ENCODE measurements at places on chromosomes 13 and 19.

GRCh38 chr19:56507446-56508289, at the start of gene ZNF471:
ZNF471 (plus strand) TSS chr19:56507855; CDS start chr19:56511572, 3,717 bp downstream.
- DNase-seq: peak; percentile 89

DNA sequence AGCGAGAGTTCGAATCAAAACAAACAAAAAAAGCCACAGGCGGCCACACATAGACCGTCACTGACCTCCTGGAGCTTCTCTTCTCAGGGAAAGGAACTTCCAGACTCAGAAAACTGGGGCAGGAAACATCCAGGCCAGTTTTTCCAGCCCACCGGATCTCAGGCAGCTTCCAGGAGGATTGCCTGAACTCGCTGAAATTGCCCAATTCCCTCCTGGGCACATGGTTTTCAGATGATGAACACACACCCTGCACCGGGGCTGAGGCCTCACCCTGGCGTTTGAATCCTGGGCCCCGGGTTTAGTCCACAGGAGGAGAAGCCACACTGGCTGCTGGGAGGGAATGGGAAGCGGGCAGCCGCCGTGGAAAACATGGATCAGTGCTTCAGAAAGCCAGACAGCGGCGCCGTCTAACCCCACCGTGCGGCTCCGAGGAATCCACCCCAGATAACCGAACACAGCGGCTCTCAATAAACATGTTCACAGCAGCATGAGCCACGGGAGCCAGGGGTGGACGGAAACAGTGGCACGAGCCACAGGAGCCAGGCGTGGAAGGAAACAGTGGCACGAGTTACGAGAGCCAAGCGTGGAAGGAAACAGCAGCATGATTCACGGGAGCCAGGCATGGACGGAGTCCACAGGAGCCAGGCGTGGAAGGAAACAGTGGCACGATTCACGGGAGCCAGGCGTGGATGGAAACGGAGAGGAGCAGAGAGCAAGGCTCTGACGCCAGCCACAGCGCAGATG, 18.2 kb upstream of the PTBP1 start:
- DNase-seq: peak; percentile 92

GRCh38 chr13:28451482-28452217, 43.3 kb downstream of the FLT1 start:
- peak; percentile 2 for DNase-seq

DNA sequence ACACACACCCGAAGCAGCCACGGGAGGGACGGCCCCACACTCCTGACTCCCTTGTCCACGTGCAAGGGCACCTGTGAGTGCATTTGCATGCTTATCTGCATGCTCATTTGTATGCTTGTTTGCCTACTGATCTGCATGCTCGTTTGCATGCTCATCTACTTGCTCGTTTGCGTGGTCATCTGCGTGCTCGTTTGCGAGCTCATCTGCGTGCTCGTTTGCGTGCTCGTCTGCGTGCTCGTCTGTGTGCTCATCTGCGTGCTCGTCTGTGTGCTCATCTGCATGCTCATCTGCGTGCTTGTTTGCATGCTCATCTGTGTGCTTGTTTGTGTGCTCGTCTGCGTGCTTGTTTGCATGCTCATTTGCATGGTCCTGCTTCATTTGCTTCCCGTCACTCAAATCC, 23.8 kb downstream of the SHC2 start:
- no peak for DNase-seq

GRCh38 chr13:56586976-56587375, 553.7 kb upstream of the PRR20A start:
- DNase-seq: no peak

- no peak for DNase-seq
Measured at GRCh38 chr13:64470751-64471150, 2759.4 kb downstream of the PCDH9 start.

DNA sequence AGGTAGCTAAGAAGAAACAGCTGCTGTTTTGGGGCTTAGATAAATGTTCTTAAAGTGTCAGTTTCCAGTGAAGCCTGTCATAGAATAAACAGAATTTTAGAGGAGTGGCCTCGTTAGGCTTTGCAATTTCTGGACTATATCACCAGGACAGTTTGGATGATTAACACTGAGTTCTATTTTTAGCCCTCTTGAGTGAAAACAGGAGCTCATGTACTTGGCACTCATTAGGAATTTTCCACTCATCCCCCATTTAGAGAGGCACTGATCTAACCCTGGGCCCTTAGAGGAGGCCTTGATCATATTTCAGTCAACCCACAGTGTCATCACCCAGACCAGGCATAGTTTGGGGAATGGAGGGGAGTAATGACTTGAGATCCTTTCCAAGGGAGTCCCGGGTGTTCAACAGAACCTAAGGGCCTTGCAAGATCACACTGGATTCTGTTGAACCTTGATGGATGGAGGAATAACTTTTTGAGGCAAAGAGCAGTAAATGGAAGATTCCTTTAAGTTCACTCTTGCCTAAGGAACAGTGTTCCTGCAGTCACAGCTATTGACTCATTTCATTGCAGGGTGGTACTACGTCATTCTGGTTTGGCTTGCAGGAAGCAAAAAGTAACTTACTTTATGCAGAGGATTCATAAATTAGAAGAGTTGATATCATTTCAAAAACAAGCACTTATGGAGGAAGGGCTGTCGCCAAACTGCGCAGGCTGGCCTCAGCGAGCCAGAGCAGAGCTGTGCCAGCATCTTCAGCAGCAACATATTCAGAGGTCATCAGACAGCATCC, 160.2 kb downstream of the SLC7A1 start:
- peak; percentile 67 for DNase-seq

DNA sequence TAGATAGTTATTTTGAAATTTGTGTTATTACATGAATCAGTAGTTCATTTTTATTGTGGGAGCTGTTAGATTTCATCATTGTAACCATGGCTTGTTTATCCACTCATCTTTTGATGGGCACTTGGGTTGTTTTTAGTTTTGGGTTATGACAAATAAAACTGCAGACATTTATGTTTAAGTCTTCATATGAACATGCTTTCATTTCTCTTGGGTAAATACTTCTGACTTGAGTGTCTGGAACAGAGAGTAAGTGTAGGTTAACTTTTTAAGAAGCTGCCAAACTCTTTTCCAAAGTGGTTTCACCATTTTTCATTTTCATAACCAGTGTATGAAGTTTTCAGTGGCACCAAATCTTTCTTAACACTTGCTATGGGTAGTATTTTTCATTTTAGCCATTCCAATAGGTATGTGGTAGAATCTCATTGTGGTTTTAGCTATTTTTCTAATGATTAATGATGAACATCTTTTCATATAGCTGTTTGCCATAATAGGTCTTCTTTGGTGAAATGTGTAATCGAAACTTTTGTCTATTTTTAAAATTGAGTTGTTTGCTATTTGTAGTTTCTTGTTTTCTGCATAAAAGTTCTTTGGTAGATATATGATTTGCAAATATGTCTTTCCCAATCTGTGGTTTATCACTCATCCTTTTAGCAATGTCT, 17.9 kb downstream of the SLAIN1 start:
- DNase-seq: no peak

- DNase-seq: peak; percentile 91
Measured at GRCh38 chr19:50896591-50897190, 14.5 kb downstream of the KLK4 start.

DNA sequence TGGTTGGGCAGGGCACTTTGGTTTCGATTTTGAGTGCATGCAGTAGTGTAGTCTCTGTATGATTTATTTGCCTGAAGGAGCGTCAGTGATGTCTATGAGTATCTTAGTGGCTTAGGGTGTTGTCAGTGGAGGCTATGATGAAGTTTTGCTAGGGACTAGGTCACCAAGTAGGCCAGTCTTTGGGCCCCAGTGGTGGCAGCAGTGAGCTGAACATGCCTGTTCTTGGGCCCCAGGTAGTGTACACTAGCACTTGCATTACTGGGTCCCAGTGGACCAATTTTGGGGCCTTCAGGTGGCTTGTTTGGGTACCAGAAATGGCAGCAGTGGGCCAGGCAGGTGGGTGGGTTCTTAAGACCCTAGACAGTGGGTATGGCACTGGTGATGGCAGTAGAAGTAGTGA, 598.7 kb upstream of the SPRY2 start:
- DNase-seq: no peak

GRCh38 chr19:4647676-4648644, 8.6 kb downstream of the TNFAIP8L1 start:
- DNase-seq: no peak

DNA sequence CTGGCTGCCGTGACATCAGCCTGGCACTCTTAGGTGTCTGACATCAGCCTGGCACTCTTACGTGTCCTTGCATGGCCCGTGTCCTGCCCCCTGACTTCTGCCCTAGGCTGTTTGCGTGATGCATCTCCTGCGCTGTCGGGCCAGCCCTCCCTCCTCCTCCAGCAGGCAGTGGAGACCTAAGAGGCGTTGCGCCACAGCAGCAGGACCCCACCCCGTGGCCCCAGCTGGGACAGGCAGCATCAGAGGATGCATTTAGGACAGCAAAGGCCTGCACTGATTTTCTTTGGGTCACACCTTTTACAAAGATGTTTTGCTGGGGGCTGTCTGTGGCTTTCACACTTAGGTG, 65.3 kb downstream of the GPR12 start:
- DNase-seq: no peak

- DNase-seq: no peak
Measured at GRCh38 chr13:50893211-50893852, 16.3 kb upstream of the RNASEH2B start.

- DNase-seq: no peak
Measured at GRCh38 chr19:1172353-1173158, 1.5 kb downstream of the SBNO2 start.

DNA sequence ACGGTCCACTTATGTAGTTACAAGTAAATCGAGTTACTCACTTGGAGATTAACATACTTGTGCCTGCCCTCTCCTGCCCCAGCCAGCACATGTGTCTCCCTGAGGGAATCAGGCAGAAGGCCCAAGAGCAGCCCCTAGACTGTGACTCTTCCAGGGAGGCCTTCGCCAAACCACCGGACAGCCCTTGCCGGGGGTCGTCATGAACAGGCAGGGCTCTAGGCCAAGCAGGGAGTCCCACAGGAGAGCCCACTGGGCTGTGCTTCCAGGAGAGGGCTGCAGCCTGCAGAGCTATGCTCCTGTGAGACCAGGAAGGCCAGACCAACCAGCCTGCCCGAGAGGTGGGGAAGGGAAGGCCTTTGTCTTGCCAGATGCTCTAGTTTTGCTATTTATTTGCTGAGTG, 283.3 kb downstream of the FOXO1 start:
- DNase-seq: peak; percentile 80

- no peak for DNase-seq
Measured at GRCh38 chr13:58989556-58989955, 1174.2 kb downstream of the DIAPH3 start.

DNA sequence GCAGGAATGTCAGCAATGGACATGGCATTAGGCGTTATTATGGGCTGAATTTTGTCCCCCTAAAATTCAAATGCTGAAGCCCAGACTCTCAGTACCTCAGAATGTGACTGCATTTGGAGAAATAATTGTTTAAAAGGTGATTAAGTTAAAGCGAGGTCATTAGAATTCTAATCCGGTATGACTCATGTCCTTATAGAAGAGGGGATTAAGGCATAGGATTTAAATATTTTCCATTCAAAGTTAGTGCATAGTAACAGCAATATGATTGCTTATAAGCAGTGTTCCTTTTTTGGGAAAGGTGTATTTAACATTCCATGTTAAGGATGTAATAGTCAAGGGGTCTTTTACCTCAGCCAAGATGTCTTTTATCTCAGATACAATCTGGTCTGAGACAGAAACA, 95.5 kb downstream of the NHLRC3 start:
- no peak for DNase-seq

DNA sequence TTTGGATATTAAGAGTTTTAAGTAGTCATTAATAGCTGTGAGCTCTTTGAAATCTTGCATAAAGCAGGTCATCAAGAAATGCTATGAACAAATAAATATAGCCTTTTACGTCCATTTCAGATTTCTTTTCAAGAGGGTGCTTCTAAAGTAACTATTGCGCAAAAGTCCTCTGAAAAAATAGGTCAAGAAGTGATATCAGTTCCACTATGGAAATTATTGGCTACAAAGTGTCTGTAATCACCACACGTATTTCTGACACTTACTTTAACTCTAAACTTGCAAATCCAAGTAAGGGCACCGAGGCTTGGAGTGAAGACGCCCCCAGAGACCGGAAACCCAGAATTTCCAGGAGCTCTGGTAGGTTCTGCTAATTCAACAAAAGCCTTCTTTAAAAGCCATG, 44.9 kb upstream of the STARD13 start:
- DNase-seq: no peak

- peak; percentile 16 for DNase-seq
Measured at GRCh38 chr19:38949580-38950367, 19.0 kb downstream of the MRPS12 start.

DNA sequence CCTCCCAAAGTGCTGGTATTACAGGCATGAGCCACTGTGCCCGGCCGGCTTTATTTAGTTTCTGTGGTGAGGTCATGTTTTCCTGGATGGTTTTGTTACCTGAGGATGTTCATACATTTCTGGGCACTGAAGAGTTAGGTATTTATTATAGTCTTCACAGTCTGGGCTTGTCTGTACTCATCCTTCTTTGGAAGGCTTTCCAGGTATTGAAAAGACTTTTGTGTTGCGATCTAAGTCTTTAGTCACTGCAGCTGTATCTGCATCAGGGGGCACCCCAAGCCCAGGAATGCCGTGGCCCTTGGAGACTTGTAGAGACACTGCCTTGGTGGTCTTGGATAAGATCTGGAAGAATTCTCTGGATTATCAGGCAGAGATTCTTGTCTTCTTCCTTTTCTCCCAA, 12.8 kb downstream of the BLOC1S3 start:
- DNase-seq: peak; percentile 92

- peak; percentile 87 for DNase-seq
Measured at GRCh38 chr13:43333176-43333575, 309.8 kb downstream of the DNAJC15 start.

DNA sequence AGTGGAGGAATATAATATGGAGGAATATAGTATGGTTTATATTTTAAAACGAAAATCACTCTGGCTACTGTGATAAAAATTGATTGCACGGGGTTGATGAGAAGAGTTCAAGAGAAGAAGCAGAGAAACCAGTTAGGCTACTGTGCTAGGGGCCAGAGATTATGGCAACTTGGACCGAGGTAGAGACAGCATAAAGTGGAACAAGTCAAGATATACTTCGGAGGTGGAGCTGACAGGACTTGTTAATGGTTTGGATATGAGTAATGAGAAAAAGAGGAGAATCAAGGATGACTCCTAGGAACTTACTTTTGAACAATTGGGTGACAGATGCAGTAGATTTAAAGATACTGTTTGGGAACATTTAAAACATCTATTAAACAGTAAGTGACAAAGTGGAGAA, 6.6 kb upstream of the WDFY2 start:
- DNase-seq: peak; percentile 77
